ENCODE measurements at places on chromosomes 12 and 14. TPM values are rescaled to one million over a fixed set of nuclear protein-coding genes. Genes with fewer than 3 reads are reported as not detected.

DNA sequence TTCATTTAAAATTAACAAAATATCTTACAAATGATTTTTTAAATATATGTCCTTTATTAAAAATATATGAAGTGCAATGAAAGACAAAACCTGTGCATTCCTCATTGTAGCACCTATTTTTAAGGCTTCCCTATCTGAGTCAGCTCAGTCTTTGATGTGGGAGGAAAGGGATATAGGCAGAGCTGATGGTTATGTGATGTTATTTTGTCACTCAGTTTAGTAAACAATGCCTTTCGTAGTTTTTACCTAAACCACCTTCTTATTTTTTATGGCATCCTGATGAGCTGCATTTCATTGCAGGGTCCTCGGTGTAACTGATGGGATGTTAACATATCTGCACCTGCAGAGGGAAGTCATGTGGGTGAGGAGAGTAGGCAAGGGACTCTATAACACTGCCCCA lies 58.9 kb upstream of the FRMD6 start:
- DNase-seq, result no peak

- DNase-seq, result no peak
Observed at GRCh38 chr12:46652692-46653091, 173.1 kb downstream of the SLC38A4 start.

GRCh38 chr12:119391673-119392072 lies 57.1 kb downstream of the CCDC60 start:
- DNase-seq, result no peak

GRCh38 chr14:69046476-69046860 lies 67.4 kb upstream of the ACTN1 start:
- DNase-seq, result peak; percentile 75

- DNase-seq, result no peak
Observed at GRCh38 chr12:66959276-66959675, 280.4 kb upstream of the GRIP1 start.

- no peak for DNase-seq
Observed at GRCh38 chr12:84416626-84417025, 496.0 kb downstream of the SLC6A15 start.

DNA sequence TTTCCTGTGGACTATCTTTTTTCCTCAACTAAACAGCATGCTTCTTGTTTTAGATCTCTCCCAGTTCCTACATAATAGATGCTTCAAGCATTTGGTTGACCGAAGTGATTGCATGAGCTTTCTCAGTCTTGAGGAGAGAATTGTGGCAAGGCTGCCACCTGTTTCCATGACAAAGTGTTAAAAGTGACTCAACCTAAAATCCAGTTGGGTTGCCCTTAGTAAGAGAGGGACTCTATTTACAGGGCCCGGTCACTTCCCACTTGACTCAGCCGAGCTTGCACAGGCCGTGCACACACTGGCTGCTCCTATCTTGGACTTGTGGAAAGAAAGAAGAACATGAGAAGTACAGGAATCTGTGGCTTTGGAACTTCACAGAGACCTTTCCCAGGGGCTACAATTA lies 2.1 kb upstream of the B4GALNT3 start:
- DNase-seq, result no peak

Gene ACOT4
- 1.7 TPM for total RNA-seq

DNA sequence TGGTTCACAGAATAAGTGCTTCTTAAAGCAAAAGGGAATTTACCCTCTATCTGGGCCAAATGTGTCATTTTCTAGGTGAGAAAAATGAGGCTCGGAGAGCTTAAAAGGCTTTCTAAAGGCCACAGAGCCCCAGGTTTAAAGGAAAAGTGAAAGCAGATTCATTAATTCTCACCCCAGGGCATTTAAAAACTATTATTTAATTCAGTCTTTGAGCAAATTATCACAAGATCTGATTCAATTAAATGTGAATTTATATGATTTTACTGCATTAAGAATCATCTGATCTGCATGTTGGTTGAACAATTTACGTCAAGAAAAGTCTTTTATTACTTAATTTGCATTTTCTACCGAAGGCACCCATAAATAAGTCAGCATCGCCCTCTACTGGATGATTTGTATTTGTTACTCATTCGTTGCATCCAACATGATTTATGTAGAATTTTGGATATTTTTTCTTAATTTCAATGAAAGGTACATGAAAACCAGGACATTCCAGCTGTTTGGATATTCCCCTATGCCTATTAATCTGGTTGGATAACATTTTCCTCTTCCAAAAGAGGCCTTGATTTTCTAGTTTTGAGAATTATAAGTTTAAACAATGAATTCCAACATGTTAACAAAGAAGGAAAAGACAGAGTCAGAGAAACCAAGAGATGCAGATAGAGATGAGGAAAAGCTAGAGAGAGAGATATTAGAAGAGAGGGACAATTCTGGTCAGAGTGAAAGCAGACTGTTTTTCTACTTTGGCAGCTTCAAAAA lies 19.1 kb upstream of the DHRS7 start:
- DNase-seq, result peak; percentile 79

GRCh38 chr14:55665067-55665675 lies 85.2 kb downstream of the KTN1 start:
- no peak for DNase-seq

Gene PTGDR
- total RNA-seq, result 0.32 TPM

Gene IL31
- total RNA-seq, result not detected

GRCh38 chr14:86404989-86405649 lies 875.2 kb downstream of the FLRT2 start:
- peak; percentile 3 for DNase-seq

GRCh38 chr12:12537421-12537820 lies 25.2 kb downstream of the DUSP16 start:
- DNase-seq, result no peak

DNA sequence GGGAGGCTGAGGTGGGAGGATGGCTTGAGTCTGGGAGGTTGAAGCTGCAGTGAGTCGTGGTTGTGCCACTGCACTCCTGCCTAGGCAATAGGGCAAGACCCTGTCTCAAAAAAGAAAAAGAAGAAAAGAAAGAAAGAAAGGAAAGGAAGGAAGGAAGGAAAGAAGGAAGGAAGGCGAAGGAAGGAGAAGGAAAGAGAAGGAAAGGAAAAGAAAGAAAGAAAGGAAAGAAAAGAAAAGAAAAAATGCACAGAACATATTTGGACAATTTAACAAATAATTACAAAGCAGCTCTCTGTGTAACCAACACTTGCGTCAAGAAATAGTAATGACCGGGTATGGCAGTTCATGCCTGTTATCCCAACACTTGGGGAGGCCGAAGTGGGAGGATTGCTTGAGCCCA lies 35.8 kb upstream of the PTGR2 start:
- no peak for DNase-seq

Gene TUNAR
- not detected for total RNA-seq

Gene KRT3
- total RNA-seq, result not detected

DNA sequence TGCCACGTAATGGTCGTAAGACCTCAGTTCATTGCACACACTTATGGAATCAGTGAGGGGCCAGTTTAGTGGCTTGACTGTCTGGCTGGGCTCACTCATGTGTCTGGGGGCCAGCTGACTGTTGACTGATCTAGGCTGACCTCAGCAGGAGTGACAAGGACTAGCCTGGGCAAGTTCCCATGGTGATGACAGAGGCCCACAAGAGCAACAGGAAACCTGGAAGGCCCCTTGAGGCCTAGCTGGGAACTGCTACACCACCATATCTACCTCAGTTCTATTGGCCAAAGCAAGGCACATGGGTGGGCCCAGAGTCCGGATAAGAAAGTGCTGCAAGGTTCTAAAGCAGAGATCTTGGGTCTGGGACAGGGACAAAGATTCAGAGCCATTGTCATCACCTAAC lies 21.3 kb upstream of the RFLNA start:
- no peak for DNase-seq

Gene TSHR
- not detected for total RNA-seq
